ENCODE measurements at places on chromosomes 4 and X.

- no peak for DNase-seq
Measured at GRCh38 chrX:52082578-52082977, 13.6 kb upstream of the MAGED4B start.

DNA sequence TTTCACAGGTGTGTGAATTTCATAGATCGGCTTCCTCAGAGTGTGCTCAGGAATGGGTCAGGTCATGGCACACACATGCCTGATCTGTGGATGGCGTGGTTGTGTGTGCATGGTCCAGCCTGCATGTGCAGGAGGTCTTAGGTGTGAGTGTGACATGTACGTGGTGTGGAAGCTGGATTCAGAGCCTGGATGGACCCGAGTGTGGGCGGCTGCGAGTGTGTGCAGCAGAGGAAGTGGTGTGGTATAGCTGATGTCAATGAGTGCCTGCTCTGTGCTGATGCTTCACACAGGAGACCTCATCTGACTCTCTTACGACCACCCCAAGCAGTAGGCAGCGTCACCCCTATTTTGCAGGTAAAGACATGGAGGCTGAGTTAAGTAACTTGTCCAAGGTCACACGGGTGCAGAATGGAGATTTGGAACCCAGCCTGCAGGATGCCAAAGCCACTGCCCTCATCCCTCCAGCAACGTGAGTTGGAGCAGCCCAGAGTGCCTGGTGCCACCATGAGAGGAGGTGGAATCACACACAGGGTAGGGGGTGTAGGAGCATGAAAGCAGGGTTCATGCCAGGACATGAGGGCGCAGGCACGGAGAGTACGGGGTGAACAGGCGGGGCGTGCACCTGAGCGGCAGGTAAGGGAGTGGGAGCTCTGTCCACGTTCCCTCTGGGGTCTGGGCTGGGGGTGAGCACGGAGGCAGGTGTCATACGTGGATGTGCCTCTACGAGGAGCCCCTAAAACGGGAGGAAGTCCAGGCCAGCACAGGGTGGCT is 24.2 kb upstream of the C4orf50 start:
- no peak for DNase-seq

DNA sequence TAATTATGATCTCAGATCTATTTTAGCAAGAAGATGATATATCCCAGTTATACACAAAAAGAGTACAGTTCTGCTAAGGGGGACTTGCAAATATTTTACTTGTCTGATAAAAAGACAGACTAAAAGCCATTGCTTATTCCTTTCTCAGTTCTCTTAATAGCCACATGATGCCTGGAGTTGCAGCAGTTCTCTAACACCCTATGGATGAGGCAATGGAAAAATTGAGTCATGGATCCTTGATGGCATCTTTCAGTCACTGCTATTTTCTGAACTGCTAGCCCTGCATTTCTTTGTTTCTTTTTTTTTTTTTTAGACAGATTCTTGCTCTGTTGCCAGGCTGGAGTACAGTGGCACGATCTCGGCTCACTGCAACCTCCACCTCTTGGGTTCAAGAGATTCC is 1956.7 kb downstream of the C4orf33 start:
- DNase-seq: no peak

GRCh38 chr4:6852582-6852981 is 57.0 kb upstream of the TBC1D14 start:
- no peak for DNase-seq

- DNase-seq: no peak
Measured at GRCh38 chr4:184536881-184537248, 62.5 kb upstream of the IRF2 start.

GRCh38 chrX:123835661-123836371 is 24.0 kb upstream of the XIAP start:
- DNase-seq: peak; percentile 56

DNA sequence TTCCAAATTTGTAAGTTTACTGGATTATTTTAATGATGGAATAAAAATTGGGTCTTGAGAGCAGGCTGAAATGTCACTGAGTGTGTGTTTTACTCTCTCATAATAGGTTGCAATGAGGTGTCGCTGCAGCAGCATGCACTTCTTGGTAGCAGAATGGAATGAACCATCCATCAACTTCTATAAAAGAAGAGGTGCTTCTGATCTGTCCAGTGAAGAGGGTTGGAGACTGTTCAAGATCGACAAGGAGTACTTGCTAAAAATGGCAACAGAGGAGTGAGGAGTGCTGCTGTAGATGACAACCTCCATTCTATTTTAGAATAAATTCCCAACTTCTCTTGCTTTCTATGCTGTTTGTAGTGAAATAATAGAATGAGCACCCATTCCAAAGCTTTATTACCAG is 2.6 kb downstream of the SAT1 start:
- DNase-seq: no peak

DNA sequence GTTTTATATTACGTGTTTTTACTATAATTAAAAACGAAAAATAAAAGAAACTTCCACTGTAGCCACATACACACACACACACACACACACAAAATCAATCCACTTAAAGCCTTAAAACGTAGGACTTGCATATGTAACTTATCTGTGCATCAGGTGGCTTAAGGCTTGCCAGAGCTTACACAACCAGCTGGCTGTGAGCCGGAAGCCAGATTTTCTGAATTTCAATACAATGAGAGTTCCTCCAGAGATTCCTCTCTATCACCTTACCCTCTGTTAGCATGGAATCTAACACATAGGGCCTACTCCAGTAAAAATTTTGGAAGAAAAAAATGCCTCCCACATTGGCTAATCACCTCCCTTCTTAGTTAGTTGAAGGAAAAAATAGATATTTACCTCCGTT is 27.9 kb upstream of the SLITRK4 start:
- no peak for DNase-seq

- DNase-seq: no peak
Measured at GRCh38 chr4:47485768-47486167, 693 bp downstream of the ATP10D start.

- no peak for DNase-seq
Measured at GRCh38 chrX:144379156-144379555, 495.3 kb downstream of the UBE2NL start.

DNA sequence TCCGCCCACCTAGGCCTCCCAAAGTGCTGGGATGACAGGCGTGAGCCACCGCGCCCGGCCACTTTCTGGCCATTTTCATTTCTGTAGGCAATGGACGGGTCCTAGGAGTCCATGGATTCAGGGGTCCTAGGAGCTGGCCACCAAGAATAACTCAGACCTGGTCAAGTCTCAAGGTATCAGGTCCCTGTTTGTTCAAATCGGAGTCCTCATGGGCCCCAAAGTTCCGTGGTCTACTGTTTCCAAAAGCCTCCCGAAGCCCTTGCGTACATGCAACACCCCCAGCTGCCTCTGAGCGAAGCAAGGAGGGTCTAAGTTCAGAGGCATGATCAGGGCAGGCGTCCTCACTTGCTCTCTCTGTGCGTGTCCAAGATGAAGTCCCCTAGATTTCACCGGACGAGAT is 30.1 kb downstream of the P2RY8 start:
- no peak for DNase-seq

- no peak for DNase-seq
Measured at GRCh38 chr4:152633118-152633517, 46.7 kb downstream of the TMEM154 start.

- DNase-seq: no peak
Measured at GRCh38 chrX:153845195-153845594, 14.9 kb upstream of the PDZD4 start.

DNA sequence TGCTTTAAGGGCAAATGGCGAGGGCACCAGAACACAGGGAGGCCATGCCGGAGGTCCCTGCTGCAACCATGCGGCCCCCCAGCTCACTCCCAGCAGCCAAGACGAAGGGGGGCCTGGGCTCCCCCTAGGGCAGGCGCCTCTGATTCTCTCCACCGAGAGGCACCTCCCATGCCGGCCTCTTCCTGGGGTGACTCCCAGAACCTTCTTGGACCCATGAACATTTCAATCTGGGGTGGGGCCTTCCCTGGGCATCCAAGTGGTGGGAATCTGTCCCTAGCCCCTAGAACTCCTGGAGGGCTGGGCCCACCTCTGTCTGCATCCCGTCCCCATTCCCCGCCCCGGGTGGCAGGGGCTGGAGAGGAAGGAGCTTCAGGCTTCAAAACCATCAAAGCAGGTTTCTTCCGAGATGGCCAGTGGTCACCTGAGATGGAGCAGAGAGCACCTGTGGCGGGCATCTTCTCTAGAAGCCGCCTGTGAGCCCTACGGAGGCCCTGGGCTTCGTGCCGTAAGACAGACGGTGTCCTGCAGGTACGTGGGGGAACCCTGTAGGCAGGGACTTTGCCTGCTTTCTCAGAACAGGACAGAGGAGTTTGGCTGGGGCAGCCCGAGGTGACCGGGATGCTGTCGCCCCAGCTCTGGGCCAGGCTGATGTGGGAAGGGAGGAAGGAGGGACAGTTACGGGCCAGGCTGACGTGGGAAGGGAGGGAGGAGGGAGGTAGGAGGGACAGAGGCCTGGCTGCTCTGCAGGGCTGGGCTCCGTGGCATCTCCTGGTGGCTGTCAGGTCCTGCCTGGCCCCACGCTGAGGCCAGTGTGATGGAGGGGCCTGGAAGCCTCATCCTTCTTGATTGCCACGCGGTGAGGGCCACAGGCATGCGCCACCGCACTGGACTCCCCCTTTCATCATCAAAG is 6.8 kb upstream of the SLC25A6 start:
- no peak for DNase-seq

DNA sequence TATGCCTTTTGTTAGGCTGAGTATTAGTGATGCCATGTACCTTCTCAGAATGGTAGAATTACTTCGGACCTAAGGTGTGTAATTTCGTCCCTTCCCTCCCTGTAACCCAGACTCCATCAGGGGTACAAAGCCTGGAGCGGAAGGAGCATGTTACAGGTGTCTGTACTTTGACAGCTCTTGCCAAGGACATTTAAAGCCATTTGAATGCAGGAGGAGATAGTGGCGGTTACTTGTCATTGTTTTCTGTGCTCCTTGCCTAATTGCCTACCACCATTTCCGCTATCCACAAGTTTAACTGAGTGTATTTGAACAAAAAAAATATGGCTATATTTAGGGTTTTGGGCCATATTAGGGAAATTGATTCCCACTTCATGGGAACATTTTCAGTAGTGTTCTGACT is 1.8 kb downstream of the FNIP2 start:
- no peak for DNase-seq

DNA sequence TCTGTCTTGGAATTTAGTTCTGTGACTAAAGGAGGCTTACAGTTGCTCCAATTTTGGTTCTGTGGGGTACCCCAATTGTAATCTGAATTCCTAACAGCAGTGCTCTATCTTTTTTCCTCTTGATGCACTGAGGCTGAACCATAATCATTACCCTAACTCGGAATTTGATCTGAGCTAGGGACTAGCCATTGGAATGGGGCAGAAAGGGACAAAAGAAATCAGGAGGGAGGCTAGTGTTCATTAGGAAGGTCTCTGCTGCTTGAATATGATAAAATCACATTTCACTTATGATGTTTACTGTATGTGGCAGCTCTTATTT is 2.7 kb downstream of the KLF3 start:
- DNase-seq: peak; percentile 80

- DNase-seq: no peak
Measured at GRCh38 chr4:173699841-173700475, 169.9 kb upstream of the HAND2 start.

GRCh38 chrX:25548811-25549210 is 533.0 kb upstream of the ARX start:
- no peak for DNase-seq

GRCh38 chrX:9847071-9847470 is 60.8 kb downstream of the SHROOM2 start:
- DNase-seq: peak; percentile 51

DNA sequence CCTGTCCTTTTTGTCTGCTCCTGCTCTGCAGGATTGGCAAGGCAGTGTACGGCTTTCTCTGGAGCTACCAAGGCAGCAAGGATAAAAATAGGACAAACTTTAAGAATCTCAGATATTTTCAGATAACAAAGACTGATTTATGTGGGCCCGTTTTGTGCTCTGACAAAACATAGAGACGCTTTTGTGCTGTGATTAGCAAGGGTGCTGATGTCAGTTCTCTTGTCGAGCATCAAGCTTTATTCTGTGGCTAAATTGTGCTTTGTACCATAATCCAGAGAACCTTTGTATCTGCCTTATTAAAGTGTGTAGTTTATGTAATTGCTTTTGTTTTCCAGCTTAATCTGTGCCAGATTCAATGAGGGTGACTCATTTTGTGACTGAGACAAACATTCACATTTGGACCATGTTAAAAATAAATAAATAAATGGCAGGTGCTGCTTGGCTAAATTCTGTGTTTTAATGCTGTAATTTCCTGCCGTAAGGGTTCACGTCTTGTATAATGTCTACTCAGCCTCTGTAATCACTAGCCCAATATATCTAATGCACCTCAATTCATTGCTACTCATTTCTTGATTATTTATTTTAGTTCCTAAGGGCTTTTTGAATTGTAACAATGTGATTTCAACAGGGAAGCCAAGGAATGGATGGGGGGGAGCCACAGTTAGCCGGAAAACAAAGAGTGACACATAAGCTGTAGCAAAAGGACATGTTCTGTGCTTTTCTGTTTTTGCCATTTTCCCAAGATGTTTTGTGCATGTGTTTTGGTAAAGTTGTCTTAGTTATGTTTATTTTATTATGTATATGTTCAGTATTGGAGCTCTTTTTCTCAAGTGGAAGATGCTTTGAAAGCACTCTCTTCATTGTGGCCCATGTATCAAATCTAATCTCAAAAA is 75.1 kb downstream of the GAB1 start:
- DNase-seq: no peak

DNA sequence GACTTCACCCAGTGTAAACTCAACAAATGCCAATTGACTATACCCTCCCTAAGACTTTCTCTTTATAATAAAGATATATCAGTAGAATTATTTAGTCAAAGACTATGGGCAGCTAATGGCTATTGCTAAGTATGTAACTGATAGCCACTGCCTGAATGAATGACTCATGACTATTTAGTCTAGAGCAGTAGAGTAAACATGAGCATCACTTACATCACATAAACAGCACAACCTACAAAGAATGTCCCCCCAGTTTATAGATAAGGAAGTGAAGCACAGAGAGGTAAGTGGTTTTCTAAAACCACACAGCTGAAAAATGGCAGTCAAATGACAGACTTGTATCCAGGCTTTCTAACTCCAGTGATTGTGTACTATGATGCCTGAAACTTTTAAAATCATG is 507.0 kb downstream of the PPARGC1A start:
- DNase-seq: no peak

- no peak for DNase-seq
Measured at GRCh38 chr4:83067058-83067639, 32.2 kb downstream of the COPS4 start.

DNA sequence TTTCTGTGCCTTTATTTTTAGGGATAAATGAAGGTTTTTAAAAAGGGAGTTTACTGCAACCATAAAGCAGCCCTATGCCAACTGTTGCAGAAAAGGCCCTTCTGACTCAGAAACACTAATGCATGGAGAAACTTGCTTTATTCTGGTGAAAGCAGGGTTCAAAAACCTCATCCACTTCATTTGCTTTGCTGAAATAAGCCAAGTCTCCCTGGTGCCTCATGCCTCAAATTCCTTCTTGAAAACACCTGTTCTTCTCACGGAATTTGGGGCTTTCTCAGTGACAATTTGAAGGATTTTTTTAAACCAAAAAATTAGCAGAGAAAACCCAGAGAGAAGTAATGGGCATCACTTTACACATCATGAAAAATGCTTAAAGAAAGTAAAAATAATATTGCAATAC is 349.0 kb downstream of the PCDH7 start:
- DNase-seq: no peak
